NCI-H1436 treated with DMSO at 0.1 percent for 48 hours (cell line): ENCODE measurements at places on chromosomes 7 and 10.

DNA sequence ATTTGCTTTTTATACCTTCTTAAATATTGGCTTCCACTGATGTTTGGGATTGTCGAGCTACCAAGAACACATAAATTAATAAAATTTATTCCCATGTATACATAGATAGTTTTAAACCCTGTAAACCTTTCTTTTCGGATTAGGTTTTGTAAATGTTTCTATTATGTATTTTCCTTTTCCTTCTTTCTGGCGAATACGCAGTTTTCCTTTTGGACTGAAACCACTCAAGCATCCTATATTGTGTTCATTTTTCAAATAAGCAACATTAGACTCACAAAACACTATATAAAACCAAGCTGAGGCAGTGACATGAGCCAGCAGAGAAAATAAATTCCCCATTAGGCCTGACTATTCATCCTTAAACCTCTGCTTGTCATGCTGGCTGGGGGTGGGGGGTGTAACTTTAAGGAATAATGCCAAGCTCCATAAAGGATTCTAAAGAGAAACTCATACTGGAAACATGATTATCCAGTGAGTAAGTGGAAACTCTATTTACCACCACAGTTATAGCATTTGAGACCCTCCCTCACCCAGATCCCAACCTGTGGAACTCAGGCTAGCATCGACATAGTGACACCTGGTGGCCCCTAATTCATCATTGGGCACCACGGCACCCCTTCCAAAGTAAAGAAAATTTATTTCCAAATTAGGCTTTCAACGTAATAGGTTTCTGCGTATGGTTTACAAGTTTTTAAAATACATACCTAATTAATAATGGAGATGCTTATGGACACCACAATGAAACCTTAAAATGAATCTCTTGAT lies 86.5 kb upstream of the CELF2 start:
- no peak for DNase-seq

- no peak for DNase-seq
These were observed 160.3 kb downstream of the EGFR start for GRCh38 chr7:55178863-55179773.

DNA sequence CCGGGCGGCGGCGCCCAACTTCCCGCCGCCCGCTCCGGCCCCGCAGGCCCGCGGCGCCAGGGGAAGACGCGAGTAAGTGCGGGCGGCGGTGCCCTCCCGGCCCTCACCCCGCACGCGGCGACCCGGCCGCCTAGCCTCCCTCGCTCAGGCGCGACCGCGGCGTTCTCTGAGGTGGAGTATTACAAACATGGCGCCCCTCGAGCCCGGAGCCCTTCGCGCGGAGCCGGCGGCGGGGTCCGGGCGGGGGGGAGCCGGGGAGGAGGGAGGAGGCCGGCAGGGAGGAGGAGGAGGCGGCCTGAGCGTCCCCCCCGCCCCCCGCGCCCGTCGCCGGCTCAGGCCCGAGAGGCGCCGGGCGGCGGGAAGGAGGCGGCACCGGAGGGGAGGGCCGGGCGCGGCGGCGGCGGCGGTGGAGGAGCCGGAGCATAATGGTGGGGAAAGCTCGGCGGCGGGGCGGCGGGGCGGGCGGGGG lies at the start of gene ZMYND11:
ZMYND11 (plus strand) TSS at position 324 of the 469 bp plus-strand sequence. CDS start 44,558 bp downstream, outside the sequence.
- DNase-seq, result no peak

- no peak for DNase-seq
These were observed 14.7 kb upstream of the SAMD8 start for GRCh38 chr10:75096749-75097148.

DNA sequence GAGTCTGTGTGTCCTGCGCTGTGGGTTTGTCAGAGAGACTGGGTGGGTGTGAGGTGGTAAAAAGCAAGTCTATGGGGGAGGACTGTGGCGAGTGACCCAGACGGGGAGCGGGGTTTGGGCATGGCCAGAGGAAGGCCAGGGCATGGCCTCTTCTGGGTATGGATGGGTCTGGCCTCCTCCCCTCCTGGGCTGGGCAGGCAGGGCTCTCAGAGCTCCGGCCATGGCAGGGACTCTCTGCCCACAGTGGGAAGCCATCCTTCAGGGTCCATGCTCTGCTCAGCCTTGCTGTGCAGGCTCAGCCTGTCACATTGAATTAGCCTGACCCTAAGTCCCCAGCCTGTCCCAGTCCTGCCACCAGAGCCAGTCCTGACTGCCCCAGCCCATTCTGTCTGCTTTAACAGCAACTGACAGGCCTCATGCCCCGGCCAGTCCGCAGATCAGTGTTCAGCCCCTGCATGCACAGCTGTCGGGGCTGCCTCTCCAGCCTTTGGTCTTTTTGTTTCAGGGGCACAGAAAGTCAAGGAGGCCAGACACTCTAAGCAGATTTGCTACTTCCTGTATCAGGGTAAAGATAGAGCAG lies 7.9 kb downstream of the ANTXRL start:
- DNase-seq, result no peak

DNA sequence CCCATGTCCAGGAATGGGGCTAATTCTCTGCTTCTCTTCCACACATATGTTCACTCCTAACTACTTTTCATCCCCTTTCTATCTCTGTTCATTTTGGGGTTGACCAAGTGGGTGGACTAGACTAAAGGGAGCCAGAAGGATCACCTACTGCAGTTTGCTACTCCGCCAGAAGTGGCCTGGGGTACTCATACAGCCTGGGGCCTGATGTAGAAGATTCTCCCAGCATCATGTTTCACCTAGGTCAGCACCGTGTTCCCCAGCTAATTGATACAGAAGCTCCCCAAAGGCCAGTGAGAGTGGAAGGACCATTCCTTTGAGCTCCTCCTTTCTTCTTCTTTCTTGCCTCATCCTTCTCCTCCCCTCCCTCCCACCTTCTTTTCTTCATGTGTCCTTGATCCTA lies 19.6 kb upstream of the IFRD1 start:
- DNase-seq, result no peak

- DNase-seq, result no peak
These were observed 93.2 kb downstream of the ZRANB1 start for GRCh38 chr10:125035136-125035535.

- no peak for DNase-seq
These were observed 169.0 kb downstream of the SRPK2 start for GRCh38 chr7:105219771-105220160.
